ENCODE measurements at places on chromosomes 5 and 9.

GRCh38 chr5:111398013-111398412 is 114.3 kb downstream of the STARD4 start:
- no peak for DNase-seq

GRCh38 chr9:91937056-91937455 is 13.0 kb downstream of the ROR2 start:
- DNase-seq = no peak

DNA sequence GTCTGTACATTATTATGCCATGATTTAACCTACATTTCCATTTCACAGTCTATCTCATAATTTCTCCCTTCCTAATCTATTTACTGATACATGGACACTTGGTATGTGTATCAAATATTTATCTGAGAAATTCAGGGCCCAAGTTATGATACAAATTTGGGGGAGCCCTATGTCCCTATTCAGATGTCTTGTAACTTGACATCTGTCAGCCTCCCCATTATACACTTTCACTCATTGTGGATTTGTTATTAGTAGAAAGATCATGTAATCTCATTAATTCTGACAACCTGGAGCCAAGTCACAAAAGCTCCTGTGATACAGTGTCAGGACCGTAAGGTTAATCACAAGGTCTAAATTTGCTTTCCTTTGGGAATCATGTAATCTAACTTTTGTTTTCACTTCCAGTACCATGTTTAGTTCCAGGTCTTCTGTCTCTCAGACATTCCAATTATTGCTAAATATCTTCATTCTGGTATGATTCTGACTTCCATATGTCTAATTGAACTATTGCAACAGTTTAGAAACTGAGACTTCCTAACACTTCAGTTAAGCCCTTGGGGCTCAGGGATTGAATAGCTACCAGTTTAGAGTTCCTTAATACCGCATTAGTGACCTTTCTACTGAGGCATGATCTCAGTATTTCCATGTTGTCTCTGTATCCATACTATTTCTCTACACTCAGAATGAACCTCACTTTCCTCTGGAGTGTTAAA is 182.9 kb upstream of the NUDT12 start:
- no peak for DNase-seq

DNA sequence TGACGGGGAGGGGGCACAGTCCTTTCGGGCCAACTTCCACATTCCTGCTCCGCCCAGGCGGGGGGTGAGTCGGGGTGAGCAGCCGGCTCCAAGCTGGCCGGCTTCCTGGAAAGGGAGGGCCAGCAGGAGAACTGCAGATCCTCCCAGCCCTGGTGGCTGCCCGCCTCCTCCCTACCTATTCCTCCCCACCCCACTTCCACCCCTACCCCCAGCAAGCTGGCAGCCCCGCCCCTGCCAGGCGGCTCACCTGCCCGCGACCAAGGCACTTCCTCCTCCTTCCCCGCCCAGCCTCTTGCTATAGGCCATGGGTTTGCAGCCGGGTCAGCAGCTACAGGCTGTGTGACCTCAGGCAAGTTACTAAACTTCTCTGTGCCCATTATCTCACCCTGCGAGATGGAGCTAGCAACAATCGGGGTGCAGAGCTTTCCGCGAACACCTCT is 5.6 kb upstream of the IRF1 start:
- peak; percentile 70 for DNase-seq

DNA sequence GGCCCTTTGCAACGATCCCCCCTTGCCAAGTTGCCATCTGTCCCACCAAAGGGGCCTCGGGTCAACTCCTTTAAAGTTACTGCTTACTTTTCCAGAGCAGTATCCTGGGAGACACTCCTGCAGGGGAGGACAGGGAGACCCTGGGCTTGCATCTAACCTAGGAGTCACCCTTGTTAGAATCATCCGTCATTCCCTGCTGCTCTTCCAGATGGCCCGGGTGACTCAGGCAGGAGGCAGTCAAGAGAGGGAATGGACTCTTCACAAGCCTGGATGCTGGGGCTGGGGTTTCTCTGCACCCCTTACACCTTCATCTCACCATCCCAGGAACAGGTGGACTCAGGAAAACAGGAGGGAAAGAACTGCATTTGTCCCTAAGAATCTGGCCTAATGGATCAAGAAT is 175.6 kb downstream of the GABBR2 start:
- DNase-seq = no peak

GRCh38 chr5:92562065-92562464 is 1019.0 kb downstream of the NR2F1-AS1 start:
- DNase-seq = no peak

DNA sequence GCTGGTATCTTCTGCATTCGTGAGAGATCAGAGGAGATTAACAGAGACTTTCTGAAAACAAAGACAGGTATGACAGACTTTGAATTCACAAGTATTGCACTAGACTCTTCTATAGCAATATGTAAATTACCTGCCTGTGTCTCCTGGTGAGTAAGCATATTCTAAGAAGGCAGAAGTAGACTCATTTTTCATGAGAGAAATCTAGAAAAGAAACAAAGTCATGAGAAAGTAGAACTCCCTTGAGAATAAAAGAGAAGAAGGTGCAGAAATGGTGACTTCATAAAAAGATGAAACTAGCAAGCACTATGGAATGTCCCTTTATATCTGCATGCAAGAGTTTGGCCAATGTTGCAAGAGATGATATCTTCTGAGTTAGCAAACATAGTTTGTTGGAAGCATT is 419.8 kb downstream of the DMRT2 start:
- DNase-seq = no peak

DNA sequence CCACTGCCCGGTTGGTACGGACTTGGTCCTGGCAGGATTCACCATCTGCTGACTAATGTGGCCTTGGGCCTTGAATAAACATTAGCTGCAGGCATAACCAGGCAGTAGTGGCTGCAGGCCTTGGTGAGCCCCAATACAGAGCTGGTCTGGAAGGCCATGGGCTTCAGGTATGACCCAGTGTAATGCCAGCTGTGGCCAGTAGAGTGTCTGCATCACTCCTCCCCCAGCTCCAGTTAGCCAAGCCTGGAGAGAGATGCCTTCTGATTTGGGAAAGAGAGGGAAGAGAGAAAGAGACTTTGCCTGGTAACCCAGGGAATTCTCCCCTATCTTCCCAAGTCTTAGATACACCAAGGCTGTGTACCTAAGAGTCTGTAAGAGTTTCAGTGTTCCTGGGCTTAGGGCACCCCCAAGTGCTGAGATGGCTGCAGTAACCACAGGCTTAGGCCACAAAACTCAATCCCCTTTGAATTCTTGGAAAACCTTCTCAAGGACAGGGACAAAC is 5.6 kb upstream of the C5 start:
- no peak for DNase-seq

DNA sequence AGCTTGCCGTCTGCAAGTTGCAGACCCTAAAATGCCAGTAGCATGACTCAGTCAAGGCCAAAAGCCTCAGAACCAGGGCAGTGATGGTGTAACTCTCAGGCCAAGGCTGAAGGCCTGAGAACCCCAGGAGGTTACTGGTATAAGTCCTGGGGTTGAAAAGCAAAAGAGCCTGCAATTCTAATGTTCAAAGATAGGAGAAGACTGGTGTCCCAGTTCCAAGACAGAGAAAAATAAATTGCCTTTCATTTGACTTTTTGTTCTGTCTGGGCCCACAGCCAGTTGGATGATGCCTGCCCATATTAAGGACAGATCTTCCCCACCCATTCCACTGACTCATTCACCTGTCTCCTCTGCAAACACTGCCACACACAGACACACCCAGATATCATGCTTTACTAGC is 673.2 kb downstream of the CDH18 start:
- DNase-seq = no peak

- DNase-seq = no peak
These were observed 1.9 kb downstream of the AP3S1 start for GRCh38 chr5:115843444-115844130.

- DNase-seq = no peak
These were observed 42.5 kb downstream of the GTF3C4 start for GRCh38 chr9:132712753-132713152.

- DNase-seq = no peak
These were observed 274.9 kb downstream of the GADD45G start for GRCh38 chr9:89879701-89880100.

DNA sequence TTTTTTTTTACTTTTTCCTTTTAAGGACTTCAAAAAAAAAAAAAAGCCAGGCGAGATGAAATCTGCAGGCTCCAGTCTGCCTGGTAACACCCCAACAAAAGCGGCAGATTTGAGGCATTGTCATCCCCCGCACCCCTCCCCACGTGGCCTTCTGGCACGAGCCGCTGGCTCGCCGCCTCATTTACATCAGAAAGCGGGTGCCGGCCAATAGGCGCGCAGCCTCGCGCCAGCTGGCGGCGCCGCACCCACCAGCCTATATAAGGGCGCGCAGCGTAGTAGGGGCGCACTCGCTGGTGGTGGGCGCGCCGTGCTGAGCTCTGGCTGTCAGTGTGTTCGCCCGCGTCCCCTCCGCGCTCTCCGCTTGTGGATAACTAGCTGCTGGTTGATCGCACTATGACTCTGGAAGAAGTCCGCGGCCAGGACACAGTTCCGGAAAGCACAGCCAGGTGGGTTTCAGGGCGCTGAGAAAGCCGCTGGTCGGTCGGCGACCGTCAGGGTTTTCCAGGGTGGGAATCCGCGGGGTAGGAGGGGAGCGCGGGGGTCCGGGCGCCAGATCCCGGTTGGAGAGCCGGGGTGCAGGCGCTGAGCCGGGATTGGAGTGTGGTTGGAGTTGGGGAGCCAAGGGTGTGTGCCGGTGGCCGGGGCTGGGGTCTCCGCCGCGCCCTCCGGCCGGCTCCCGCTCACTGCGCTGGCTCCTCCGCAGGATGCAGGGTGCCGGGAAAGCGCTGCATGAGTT is at the start of gene GADD45G:
Gene GADD45G (plus strand): TSS at position 284 of the 736 bp plus-strand sequence. CDS start 110 bp downstream, at position 394.
- DNase-seq = peak; percentile 92

GRCh38 chr5:6236170-6236793 is 142.1 kb downstream of the MED10 start:
- no peak for DNase-seq

GRCh38 chr9:93136011-93136440 is 2.0 kb upstream of the NINJ1 start:
- DNase-seq = no peak

DNA sequence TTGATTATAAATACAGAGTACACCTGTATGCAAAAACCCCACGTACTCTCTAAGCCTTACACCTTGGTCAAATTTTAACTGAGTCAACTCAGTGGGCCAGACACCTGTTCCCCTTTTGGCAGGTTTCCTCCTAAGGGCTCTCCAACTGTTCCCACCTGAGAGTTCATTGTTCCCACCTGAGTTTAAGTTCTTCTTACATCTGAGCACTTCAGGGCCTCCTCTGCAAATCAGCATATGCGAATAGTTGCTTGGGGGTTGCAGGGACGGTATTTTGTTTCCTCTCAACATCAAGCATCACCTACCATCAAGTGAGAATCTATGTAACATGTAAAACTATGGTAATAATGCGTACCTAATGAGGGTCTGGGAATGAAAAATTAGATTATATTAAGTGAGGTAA is 300.0 kb downstream of the PIK3R1 start:
- no peak for DNase-seq

DNA sequence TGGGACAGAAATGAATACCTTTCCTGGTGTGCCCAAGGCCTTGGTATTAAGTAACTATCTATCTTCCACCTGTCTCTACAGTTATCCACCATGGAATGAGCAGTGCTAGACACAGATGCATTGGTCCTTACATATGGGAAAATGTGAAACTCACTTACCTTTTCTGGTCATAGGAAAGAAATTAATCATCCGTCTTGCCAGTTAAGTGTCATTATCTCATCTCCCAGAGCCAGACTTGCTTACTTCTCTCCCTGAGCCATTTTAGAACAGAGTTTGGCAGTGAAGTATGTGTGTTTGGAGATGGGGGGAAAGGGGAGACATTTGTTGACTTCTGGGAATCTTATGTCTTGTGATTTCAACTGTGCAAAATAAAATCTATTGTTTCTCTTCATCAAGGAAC is 1211.0 kb upstream of the CDH6 start:
- DNase-seq = no peak

DNA sequence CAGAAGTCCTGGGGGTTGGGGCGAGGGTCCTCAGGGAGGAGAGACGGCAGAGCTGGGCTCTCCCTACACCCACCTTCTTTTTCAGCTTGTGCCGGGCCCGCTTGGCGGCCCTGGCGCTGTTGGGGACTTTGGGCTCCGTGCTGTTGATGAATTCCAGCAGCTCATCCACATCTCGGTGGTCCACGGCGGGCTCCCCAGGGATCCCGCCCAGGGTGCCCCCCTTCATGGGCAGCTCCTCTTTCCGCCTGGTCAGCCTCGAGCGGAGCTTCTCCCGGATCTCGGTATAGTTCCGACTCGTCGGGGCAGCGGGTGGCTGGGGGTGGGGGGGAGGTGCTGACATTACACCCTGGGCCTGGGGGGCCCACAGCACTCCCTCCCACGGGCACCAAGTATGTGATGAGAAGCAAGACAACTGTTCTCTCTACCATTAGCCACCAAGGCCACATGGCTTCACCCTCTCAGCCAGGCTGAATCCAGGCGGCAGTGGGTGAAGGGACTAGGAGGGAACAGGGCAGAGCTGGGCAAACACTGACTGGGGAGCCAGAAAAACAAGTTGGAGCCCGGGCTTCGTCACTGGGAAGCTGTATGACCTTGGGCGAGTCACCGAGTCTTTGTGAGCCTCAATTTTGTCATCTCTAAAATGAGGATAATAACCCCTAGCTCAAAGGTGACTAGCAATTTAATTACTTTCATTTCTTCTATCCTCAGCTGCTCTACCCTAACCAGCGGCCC is 14.6 kb upstream of the DDX41 start:
- DNase-seq = no peak

GRCh38 chr9:15155826-15156225 is 151.2 kb downstream of the TTC39B start:
- DNase-seq = no peak

- no peak for DNase-seq
These were observed 691.8 kb downstream of the DNAH5 start for GRCh38 chr5:13252699-13253098.

DNA sequence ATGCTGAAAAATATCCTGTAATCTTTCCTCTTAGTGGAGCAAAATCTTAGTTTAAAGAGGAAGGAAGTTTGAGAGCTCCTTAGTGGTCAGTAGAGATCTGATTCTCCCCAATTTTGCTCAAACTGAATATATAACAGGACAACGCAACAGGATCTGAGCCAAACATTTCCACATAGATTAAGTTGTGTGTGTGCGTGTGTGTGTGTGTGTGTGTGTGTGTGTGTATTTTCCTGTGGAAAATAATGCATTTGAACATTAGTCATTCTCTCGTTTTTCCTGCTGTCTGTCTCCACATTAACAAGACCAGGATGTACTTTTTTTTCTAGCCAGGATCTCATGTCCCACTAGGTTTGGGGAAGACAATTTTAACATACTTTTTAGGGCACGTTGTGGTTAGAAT is 312.1 kb upstream of the CDH18 start:
- DNase-seq = no peak

Data from putamen (tissue), 1 donor.